HepG2 (cell line): ENCODE measurements at places on chromosomes 2 and 18.

DNA sequence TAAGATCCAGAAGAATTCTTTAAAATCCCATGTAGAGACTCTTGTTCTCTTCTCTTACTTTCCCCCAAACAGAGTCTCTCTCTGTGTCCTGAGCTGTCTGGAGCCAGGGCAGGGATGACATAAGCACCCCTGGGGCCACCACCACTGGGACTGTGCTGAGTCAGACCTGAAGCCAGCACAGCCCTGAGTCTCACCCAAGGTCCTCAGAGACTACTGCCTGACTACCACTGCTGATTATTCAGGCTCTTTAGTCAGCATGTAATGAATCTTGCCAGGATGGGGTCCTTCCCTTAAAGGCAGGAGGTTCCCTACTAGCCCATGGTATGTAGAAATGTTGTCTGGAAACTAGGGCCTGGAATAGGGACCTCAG, 34.9 kb upstream of the DYNC1I2 start:
- DNase-seq, result no peak

- no peak for DNase-seq
Observed at GRCh38 chr2:239667431-239667985, 266.7 kb upstream of the HDAC4 start.

- DNase-seq, result no peak
Observed at GRCh38 chr2:218783688-218784087, 1.7 kb downstream of the CYP27A1 start.

DNA sequence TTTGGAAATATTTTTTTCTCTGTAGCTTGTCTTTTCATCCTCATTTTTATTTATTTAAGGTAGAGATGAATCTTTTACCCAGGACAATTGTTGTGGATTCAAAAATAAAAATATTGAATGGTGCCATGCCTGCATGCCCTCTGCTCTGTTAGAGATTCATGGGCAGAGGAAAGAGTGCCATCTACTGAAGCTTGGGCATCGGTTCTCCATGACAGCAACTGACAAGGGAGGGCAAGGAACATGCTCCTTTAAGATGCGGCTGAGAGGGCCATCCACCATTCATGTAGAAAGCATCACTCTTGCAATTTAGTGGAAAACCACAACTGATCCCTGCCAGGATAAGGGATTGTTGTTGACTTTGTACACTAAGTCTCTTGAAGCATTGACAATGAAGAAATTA, 79.9 kb downstream of the PARD3B start:
- no peak for DNase-seq

DNA sequence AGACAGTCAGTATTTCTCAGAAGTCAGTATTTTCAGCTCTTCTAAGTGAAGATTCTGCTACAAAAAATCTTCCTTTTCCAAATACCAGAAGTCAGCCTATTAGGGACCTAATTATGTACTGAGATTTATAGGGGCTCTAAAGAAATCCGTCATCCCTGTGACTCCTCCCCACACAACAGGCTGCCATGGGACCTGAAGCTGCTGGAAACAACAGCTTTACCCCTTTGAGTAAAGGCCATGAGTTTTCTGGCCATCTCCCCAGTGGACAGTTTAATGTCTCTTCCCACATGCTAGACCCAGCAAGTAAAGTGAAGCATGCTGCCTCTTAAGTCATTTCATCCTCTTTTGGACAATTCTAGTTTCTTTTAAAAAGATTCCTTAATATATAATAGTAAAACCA, 255.7 kb upstream of the ACVR2A start:
- no peak for DNase-seq

DNA sequence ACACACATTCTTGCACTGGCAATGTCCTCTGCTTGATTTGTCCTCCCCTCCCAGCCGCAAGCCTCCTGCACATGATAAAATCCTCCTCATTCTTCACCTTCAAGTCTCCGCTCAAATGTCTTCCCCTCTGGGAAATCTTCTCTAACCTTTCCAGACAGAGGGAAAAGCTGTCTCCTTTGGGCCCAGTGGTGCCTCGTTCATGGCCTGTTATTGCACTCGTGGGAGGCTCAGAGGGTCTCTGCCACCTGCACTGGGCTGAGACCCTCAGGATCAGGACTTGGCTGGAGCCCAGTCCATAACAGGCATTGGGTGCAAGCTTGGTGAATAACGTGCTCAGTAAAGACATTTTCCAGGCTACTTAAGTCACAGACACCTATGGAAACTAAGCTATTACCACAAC, 68.6 kb downstream of the PTGR3 start:
- DNase-seq, result no peak

GRCh38 chr2:241208058-241208457, 19.6 kb downstream of the ANO7 start:
- DNase-seq, result no peak

DNA sequence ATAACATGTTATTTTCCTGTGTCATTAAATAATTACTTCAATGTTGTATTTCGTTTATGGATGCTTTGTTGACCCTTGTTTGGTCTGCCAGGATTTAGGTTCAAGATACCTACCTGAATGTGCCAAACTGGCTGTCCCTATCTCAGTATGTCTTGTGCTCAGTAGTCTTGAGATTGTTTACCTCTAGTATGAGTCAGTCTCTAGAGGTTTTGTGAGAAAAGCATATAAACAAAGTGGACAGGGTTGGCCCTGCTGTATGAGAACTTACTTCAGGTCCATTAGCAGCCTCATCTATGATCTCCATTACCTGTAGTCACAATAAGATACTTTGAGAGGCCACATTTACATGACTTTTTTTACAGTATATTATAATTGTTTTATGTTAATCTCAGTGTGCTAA, 17.8 kb downstream of the DDX18 start:
- DNase-seq, result no peak
